ENCODE measurements at places on chromosomes 2 and 18.

- DNase-seq, result no peak
Measured at GRCh38 chr2:139162456-139162855, 382.3 kb upstream of the NXPH2 start.

- DNase-seq, result no peak
Measured at GRCh38 chr2:239762655-239763269, 262.4 kb downstream of the NDUFA10 start.

- no peak for DNase-seq
Measured at GRCh38 chr2:70938586-70938950, 2.9 kb downstream of the ATP6V1B1 start.

DNA sequence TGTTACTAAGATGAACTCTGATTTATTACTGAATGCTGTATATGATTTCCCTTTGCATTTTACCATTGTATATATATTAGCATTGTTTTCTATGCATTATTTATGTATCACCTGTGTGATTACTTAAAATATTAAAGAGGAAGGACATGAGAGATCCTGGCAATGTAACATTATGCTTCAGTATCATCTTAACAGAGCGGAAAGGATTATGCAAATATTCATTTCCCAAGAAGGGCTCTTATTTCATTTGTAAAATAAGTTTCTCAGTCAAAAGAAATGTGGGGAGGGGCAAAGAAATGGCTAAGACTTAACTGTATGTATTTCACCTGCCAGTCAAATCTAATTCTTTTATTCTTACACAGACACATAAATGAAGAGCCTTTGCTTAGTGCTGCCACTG is 654.2 kb upstream of the PKDCC start:
- no peak for DNase-seq

DNA sequence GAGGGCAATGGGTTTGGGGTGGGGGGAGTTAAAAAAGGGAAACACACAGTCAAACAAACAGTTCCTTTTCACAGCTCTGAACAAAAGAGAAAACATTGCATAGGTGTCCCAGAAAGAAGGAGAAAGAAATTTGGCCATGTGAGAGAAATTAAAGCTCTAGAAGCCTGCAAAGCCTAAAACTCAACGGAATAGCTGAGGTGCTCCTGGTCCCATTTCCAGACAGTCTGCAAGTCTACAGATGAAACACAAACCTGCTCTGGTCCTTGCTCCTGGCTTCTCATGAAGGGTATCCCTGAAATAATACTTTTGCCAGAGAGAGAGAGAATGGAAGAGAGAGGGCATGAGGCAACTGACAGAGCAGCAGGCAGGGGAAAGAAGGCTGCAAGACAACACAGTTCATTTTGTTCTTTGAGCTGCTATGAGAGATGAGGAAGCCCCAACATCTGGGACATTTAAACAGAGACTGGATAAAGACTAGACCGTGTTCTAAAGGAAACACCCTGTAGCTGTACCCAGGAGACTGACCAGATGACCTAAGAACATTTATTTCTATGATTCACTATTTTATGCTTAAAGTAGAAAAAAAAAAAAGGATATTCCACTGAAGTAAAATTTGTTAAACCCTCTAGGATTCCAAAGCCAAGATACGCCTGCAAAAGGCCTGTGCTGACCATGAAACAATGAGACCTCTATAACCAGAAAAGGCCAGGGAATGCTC is 57.3 kb upstream of the CYP26B1 start:
- no peak for DNase-seq

DNA sequence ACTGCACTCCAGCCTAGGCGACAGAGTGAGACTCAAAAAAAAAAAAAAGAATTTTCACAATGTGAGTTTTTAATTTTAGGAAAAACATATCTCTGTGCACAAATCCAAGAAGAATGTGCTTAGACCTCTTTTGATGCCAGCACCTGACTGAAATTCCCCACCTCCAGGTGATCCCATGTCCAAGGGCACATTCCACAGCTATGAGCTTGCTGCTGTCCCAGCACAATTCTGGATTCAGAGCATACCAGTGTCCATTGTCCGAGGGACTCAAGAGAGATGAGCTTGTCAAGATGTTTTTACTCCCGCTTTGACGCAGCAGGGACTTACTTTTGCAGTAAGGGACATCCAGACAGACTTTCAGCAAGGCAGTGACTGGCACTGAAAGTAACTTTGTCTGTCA is 489.1 kb upstream of the ACVR2A start:
- no peak for DNase-seq

DNA sequence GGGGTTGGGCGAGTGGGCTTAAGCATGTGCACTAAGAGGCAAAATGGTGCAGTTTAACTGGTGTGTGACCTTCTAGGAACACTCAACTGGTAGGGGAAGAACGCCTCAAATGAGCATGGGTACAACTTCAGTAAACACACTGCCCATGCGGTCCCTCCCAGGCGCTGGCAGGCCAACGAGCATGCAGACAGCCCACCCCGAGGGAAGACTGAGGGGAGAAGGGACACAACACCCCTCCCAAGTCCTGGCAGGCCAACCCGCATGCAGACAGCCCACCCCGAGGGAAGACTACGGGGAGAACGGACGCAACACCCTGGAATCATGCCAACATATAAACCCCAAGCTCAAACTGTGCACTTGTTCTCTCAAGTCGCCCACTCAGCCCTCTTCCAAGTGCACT is 456.0 kb downstream of the FBXO15 start:
- DNase-seq, result no peak

DNA sequence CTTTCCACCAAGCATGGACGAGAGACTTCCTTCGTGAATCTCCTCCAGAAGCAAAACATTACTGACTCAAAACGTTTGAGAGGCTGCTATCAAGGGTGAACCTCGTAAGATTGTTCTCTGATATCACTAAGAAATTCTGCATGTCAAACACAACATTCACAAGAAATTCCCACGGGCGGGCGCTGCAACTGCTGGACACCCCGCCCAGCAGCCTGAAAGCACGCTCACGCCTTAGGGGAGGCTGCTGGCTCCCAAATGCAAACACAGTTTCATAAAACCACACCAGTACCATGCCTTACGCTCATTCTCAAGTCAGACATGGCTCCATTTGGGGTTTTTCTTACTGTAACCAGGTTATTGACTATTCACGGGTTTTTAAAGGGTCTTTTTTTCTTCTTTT is 39.0 kb downstream of the MBP start:
- no peak for DNase-seq

- DNase-seq, result no peak
Measured at GRCh38 chr2:197398913-197399312, 35.9 kb downstream of the SF3B1 start.

DNA sequence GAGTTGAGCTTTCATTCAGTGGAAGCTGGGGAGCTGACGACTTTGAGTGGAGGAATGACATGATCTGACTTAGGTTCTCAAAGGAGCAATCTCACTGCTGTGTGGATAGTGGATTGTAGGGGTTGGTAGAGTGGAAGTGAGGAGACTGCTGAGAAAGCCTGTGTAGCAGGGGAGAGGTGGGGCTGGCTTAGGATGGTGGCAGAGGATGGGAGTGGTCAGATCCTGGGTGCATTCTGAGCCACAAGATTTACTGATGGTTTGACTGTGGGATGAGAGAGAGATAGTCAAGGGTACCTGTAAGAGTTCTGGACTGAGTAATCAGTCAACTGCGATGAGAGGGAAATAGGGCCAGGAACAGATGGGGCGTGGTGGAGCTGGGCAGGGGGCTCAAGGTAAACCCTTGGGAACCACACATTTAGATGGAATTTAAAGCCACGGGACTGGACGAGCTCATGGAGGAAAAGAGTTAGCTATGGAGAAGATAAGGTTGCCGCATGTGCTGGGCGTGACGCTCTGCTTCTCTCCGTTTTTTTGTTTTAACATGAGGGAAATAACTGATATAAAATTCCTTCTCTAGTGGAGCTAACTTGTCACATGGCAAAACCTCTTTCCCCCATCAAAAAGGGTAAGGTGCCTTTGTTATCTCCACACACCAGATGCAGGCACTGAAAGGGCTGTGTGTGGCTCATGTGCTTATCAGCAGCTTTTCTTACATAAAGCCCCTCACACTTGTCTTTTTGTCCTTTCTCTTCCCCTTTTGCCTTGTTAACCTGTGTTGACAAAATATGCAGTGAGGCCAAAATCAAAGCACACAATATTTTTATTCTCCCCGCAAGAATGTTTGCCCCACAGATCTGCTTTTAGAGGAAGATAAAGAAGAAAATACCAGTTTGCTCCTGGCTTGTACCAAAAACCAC is 379.8 kb downstream of the TSN start:
- DNase-seq, result no peak

DNA sequence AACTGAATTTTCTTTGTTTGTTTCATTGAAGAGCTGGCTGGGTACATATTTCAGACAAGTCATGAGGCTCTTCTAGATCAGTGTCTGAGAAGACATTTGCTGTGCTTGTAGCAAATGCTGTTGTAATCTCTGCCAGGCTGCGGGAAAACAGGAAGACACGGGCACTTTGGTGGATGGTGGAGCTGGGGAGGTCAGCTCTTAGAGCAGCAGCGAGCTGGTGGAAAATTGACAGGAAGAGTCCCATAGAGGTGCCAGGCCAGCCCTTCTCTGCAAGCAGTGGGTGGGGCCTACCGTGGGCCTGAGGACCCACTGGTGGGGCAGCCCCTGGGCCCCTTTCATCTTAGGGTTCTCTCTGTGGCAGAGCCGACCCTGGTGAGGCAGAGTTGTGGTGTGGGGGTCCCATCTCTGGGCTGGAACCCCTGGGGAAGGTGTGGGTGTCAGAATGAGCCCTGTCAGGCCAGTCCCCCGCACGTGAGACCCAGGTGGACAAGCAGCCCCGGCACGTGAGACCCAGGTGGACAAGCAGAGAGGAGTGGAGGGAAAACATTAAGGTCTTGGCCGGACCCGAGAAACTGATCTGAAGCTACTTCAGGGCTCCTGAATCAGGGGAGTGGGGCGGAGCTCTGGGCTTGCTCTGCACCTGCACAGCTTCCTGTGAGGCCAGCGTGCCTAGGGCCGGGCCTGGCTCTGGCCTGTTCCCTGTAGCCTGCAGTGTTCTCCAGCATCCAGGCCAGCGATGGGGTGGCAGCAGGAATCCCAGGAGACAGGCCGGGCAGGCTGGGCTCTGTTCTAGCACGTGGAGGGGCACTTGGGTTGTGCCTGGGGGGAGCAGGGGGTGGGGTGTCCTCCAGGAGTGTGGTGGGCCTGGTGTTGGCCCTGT is 273.5 kb upstream of the HDAC4 start:
- DNase-seq, result no peak

- DNase-seq, result no peak
Measured at GRCh38 chr2:138237667-138238384, 263.7 kb upstream of the SPOPL start.

GRCh38 chr2:64273524-64274398 is 129.5 kb upstream of the PELI1 start:
- DNase-seq, result no peak

DNA sequence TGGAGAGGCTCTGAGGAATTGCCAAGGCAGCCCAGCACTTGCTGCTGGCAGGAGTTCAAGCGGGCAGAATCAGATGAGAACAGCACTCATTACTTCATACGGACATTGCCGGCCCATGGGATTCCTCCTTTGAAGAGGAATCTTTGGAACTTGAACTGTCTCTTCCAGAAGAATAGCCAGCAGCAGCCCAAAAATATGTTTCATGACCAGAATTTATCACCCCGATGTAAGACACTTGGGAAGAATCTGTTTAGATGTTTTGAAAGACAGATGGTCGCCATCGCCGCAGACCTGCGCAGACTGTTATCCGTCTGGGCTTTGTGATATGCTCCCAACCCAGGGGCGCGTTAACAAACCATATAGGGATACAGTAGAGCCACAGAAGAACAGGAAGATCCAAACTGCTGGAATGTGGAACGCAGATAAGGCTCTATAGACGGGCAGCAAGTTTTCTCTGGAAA is 3.7 kb upstream of the ADI1 start:
- no peak for DNase-seq

DNA sequence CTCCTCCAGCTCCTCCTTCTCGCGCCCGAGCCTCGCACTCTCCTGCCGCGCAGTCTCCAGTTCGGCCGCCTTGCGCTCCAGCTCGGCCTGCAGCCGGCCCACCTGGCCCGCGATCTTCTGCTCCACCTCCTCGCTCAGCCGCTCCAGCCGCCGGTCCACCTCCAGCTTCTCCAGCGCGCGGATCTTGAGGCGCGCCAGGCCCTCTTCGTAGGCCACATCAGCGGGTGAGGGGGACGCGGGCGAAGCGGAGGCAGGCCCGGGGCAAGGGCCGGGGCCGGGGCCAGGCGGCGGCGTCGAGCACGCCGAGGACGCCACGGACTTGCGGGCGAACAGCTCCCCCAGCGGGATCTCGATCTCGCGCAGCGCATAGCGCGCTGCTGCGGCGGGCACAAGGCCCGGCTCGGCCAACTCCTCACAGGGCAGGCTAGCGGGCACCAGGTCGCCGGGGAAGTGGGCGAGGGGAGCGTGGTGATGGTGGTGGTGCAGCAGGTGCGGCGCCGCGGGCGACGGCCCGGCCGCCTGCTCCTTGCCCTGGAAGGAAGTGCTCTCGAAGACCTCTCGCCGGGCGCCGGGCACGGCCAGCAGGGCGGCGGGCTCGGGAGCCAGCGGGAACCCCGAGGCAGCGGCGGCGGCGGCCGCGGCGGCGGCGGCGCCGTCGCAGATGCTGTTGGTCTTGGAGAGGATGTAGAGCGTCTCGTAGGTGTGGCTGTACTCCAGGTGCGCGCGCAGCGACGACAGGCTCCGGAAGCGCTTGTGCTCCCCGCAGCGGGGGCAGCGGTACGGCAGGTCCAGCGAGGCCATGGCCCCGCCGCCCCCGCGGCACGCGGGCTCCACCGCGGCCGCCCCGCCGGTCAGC is 15.2 kb downstream of the FBXO41 start:
- DNase-seq, result no peak

- DNase-seq, result no peak
Measured at GRCh38 chr2:203237346-203238238, 1.2 kb upstream of the CYP20A1 start.

- DNase-seq, result no peak
Measured at GRCh38 chr2:228417956-228418355, 236.5 kb upstream of the SPHKAP start.

DNA sequence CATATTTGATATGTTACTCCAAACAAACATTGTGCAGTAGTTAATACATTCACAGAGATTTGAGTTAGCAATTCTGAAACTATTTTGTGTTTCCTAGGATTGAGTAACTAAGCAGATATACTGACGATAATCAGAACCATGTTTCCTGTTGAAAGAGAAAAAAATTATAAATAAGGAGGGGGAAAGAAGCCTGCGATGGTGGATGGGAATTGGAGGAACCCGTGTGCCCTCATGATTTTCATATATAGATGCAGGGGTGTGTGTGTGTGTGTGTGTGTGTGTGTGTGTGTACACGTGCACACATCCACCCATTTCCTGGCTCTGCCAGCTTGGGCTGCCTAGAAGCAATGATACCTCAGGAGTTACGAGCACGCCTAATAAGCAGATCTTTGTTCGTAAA is 56.9 kb downstream of the LPIN2 start:
- DNase-seq, result no peak

DNA sequence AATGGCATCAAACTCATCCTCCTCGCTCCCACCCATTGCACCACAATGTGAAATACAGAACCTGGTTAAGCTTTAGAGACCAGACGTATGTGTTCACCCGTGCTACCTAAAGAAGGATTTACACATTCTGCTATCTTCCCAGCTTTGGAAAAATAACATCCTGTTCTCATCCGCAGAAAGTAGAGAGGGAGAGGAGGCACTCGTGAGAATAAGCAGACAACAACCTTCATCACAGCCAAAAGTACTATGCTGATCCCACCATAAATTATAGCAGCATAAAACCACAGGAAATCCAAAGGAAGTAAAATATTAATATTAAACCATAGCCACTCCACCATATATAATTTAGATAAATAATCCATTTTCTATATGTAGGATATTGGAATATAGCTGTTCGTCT is 111.7 kb upstream of the NRP2 start:
- no peak for DNase-seq

- no peak for DNase-seq
Measured at GRCh38 chr2:71181316-71181715, 45.6 kb downstream of the PAIP2B start.
